Left hindlimb (tissue), 1 donor: ENCODE measurements at places on chromosomes 12 and 14.
A peak's percentile ranks its signal among the peaks of the same experiment; 100 is the strongest.

- DNase-seq, result no peak
Measured at GRCh38 chr14:73452341-73453186, 5.8 kb downstream of the NUMB start.

DNA sequence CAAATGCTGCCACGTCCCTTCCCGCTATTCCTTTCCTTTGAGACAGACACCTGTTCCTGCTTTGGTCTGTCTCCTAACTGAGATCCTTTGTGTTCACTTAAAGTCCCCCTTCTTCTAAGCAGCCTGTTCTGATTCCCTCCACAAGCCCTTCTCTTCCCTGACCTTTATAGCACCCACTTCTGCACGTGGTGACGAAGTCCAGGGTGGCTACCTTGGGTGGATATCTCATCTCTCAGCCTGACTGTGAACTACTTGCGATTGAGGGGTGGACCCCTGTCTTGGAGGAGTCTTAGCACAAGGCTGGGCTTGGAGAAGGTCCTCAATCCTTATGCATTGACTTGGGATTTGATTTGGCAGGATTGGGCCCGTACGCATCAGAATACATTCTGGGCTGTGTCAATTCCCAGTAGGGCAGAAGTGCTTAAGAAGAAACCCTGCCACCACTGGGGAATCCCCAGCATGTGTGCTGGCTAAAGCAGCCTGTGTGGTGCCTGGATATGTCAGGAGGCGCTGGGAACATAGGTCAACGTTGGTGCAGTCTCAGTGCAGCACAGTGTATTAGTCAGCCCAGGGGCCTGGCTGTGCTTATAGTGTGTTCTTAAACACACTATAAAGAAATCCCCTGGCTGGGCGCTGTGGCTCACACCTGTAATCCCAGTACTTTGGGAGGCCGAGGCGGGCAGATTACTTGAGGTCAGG is 23.6 kb downstream of the KRT80 start:
- no peak for DNase-seq

- peak; percentile 75 for DNase-seq
Measured at GRCh38 chr14:55107766-55108554, 21.1 kb upstream of the LGALS3 start.

GRCh38 chr12:116697716-116698115 is 40.2 kb downstream of the SPRING1 start:
- DNase-seq, result no peak

DNA sequence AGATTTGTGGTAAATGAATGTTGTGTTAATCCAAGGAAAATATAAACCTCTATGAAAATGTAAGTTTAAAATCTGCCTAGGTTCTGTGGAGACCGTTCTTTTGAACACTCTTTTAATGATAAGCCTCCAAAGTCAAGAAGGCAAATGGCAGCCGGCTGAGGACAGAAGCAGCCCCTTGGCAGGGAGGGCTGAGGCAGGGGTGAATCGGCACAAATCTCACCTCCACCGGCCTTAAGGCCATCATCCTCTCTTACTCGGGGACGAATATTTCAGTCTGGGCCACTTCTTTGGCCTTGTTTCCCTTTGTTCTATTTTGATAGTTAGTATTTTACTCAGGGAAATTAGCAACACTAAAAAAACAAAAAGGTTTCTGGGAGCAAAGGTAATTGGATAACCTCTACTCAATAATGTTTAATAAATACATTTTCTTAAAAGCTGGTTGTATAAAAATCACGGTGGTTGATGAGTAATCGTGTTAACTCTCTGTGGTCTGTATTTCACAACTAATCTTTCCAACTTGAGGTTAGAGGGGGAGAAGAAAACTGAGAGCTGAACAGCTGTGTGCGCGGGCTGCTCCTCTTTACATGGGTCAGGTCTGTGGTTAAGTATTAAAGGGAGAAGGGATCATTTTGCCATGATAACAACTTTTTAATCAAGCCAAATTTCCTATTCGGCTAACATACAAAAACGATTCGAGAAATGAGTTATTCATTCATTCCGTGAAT is 18.6 kb downstream of the LGMN start:
- DNase-seq, result peak; percentile 22

DNA sequence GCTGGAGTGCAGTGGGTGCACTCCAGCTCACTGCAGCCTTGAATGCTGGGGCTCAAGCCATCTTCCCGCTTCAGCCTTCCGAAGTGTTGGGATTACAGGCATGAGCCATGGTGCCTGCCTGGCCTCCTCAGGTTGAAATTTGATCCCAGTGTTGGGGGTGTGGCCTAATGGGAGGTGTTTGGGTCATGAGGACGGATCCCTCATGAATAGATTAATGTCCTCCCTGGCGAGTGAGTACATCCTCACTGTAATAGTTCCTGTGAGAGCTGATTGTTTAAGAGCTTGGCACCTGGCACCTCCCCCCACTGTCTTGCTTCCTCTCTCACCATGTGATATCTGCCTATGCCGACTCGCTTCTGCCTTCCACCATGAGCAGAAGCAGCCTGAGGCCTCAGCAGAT is 84.7 kb downstream of the TSPAN9 start:
- no peak for DNase-seq

- no peak for DNase-seq
Measured at GRCh38 chr12:46107591-46107990, 117.2 kb upstream of the SCAF11 start.

DNA sequence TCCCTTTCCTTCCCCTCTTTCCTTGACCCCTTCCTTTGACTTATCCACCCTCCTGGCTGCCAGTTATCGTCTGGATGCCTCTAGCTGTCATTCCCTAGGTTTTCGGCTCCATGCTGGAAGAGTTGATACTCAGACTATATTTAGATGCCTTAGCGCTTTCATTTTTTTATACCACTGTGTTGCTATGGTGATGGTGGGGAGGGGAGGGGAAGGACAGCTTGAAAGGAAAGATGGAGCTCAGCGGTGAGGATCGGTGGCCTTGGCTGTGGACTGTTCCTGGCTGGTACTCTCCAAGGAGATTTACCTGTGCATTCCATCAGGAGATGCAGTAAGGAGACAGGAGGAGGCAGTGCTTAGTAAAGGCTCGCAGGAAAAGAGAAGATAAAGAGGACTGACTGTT is 108.7 kb downstream of the SLC8A3 start:
- no peak for DNase-seq

DNA sequence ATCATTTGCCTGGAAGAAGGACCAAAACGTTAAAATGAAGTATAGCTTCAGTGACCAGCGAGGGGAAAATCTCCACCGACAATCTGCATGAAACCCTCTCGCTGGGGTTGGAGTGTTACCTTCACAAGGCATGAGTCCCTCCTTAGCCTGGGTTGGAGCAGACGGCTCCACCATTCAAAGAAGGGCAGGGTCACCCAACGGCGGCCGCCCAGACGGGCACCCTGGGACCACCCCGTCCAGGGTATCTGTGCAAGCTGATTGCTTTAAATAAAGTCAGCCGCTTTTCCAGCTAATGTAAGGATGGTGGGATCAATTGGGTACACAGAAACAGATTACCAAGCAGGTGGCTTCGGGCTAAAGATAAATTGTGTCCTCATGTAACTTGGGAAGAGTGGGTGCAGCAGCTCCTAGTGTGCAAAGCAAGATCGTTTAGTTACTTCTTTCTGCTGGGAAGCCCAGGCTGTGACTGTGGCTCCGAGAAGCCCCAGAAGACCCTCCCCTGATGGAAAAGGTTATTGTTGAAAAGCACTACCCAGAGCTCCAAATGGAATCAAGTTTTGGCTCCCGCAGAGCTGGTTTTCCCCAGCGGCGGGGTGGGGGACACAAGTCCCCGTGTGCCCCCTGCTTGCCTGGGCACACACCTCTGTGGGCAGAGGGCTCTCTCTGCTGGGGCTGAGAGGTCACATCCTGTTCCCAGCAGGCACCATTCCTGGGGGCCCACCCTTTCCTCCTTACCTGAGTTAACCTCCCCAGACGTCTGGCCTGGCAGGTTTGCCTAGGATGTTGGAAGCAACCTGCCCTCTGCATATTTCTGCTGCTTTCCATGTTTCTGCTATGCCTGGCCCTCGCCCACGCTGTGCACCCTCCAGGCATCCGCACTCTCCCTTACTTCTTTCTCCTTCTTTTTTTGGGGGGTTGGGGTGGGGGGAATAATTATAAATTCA is 318.6 kb upstream of the DIO3 start:
- DNase-seq, result no peak

GRCh38 chr12:12214201-12214600 is 52.6 kb downstream of the LRP6 start:
- no peak for DNase-seq
